ENCODE measurements at places on chromosomes 12 and 14.

DNA sequence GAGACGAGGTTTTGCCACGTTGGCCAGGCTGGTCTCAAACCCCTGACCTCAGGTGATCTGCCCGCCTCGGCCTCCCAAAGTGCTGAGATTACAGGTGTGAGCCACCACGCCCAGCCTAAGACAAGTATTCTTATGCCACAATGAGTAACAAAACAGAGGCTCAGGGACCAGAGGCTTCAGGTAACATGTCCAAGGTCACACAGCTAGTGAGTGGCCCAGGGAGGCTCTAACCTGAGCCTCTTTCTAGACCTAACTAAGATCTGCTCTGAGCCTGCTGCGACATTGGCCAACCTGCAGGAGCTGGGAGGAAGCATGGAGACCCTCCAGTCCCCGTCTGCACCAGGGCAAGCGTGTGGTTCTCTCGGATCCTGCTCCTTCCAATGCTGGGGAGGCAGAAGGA, 77.9 kb downstream of the FOXN3 start:
- DNase-seq = no peak

GRCh38 chr14:89503431-89503996, 86.5 kb upstream of the FOXN3 start:
- no peak for DNase-seq

GRCh38 chr12:120013659-120014380, 24.8 kb downstream of the BICDL1 start:
- DNase-seq = peak; percentile 54

DNA sequence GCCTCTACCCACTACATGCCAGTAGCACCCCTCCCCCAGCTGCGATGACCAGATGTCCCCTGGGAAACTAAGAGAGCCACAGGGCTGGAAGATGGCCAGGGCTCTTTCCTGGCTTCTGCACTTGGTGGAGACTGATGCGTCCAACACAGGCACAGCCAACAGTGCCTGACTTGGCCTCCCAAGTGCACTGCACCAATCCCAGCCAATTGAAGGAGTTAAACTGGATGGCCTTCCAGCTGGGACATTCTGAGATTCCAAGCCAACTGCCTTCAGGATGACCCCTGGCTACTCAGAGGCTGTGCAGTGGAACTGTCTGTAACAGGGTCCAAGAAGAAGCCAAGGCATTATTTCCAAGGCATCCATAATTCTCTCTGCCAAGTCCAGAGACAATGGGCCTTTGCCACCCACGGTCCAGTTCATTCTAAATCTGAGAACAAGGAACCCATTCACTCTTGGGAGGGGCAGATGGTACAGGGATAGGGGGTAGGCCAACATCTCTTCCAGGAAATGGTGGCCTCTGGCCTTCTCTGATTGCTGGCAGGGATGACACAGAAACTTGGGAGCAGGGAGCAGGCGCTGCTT, 35.2 kb downstream of the PRIMA1 start:
- no peak for DNase-seq

DNA sequence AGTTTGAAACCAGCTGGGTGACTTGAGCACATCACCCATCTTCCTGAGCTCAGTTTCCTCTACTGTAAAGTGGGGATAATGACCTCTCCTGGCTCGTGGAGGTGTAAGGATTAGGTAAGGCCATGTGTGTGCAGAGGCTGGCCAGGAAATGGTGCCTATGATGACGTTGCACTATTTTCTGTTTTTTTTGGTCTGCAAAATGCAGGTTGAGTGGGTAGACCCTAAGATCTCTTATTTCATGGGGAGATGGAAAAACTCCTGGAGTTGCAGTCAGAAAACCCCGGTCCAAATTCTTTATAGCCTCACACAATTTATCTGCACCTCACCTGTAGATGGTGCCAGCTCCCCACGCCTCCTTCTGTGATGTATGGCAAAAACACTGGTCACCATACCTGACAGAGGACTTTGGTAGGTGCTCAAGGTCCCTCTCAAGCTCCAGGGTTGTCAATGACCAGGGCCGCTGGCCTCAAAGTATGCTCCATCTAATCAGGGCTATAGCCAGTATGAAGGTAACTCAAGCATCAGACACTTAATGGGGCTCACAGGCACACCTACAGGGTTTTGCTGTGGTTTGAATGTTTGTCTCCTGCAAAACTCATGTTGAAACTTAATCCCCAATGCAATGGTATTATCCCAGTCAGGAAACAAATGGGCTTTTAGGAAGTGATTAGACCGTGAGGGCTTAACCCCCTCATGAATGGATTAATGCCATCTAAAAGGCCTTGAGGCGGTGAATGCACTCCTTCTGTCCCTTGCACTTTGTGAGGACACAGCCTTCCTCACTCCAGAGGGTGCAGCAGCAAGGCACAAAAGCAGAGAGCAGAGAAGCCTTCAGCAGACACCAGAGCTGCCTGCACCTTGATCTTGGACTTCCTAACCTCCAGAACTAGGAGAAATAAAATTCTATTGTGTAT, 17.6 kb downstream of the C14orf132 start:
- peak; percentile 46 for DNase-seq

- no peak for DNase-seq
Measured at GRCh38 chr14:88825503-88825902, 1.1 kb downstream of the TTC8 start.

DNA sequence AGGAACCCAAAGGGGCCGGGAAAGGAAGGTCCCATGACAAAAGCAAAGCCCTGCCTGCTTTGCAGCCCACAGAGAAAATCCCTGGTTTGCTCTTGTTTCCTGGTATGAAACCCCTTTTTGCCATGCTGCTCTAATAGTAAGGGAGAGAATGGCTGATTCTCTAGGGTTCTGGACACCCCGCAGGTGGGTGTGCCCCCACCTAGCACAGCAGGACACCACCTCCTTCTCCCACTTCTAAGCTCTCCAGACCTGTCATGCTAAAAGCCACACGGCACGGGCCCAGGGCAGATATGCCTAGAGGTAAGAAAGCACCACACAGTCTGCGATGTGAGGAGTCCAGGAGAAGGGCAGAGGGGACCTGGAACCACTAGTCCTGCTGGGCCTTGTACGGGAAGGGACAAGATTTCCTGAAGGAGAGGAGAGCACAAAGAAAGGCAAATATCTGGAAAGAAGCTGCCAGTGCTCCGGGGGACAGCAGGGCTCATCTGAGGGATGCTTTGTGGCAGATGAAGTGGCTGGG, 113.3 kb downstream of the BCL11B start:
- no peak for DNase-seq

GRCh38 chr12:52398176-52398575, 8.0 kb downstream of the KRT82 start:
- no peak for DNase-seq

DNA sequence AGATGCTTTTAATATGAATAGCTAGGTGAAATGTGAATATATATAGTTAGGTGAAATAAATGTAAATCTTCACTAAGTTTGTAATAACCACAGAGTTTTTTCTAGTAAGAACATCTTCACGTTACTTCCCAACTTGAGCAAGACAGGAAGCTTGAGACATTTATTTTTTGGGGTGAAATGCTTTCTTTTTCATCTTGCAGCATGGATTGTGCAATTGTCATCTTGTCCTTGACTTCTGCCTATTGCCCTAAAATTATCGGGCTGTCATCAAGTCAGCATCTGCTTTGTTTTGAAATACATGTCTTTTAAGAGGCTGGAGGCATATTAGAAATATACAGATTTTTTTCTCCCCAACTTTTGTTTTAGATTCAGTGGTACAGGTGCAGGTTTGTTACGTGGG, 433.9 kb downstream of the PCNX1 start:
- DNase-seq = no peak

DNA sequence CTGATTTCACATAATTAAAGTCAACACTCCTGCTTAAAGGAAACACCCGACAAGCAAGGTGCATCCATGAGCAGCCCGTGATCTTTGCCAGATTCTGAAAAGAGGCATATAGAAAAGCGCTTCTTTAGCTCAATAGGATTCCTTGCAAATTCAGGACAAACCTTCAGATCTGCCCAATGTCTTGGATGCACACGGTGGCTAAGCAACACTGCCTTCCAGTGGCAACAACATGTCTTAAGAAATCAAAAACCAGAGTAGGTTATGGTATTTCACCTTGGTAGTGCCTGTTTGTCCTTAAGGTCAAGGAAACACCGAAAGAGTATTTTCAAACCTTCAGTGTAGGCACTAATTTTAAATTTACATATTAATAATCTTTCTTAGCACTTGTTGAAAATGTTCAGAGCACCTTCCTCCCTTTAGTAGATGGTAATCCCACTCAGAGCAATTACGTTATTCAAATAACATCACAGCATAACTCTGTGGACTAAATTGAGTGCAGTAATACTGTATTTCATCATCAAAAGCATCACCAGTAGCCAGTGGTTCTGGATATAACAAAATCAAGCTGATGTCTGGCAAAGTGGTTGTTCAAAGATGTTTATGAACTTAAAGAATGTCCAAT, 58.0 kb upstream of the CDKN3 start:
- peak; percentile 34 for DNase-seq

DNA sequence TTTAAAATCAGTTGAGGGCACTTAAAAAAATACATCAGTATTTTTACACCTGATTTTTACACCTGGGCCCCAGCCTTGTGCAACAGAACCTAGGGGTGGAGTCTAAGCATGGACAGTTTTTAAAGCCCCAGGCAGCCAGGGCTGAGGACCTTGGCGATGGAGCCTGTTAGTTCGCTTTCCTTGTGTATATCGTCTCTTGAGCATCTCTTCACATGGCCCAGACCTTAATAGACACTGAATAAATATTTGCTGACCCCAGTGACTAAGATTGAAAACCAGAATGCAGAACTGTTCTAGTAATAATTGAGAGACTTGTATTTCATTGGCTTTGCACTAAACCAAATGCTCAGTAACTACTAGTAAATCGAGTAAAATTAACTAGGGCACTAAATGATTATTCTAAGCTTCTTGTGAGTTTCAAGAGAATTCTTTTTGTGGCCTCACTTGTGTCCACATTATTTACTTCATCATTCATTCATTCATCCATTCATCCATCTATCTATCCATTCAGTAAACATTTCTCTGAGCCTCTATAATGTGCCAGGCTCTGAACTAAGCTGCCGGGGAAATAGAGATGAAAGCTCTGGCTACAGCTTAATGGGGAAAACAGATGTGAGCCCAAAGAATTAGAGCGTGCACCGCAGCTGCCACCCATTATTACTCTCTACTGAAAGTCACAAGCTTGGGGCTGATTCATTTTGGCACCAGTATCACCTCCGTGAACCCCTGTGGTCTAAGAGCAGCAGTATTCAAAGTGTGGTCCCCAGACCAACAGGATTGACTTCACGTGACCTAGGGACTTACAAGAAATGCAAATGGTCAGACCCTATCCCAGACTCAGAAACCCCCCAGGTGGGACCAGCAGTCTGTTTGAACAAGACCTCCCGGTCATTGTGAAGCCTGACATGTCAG, 30.7 kb upstream of the BCL7A start:
- DNase-seq = no peak

GRCh38 chr14:46198676-46199075, 452.9 kb downstream of the RPL10L start:
- no peak for DNase-seq

- peak; percentile 68 for DNase-seq
Measured at GRCh38 chr12:6312529-6313325, 2.2 kb downstream of the PLEKHG6 start.

- DNase-seq = no peak
Measured at GRCh38 chr12:80325167-80325959, 118.7 kb upstream of the PTPRQ start.

DNA sequence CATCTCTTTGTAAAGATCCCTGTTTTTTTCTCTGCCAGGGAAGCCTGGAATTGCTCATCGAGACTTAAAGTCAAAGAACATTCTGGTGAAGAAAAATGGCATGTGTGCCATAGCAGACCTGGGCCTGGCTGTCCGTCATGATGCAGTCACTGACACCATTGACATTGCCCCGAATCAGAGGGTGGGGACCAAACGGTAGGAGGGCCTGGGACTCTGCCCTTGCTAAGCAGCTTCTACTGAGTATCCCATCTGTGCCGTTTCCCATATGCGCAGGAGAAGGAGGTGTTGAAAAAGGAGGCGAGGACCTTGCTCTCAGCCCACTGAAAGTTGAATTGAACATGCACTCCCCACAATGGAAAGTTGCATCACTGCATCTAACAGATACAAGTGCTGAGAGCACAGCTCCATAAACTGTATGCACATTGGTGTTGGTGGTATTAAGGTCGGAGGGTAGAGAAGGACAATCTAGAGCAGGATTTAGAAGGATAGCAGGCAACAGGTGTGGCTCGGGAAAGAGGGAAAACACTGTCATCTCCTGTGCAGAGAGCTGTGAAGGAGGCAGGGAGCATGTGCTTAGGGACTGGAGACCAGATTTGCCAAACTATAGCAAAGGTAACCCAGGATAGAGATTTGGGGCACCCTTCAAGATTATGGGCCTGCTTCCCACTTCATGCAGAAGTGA, 21.5 kb upstream of the TAMALIN start:
- DNase-seq = no peak

DNA sequence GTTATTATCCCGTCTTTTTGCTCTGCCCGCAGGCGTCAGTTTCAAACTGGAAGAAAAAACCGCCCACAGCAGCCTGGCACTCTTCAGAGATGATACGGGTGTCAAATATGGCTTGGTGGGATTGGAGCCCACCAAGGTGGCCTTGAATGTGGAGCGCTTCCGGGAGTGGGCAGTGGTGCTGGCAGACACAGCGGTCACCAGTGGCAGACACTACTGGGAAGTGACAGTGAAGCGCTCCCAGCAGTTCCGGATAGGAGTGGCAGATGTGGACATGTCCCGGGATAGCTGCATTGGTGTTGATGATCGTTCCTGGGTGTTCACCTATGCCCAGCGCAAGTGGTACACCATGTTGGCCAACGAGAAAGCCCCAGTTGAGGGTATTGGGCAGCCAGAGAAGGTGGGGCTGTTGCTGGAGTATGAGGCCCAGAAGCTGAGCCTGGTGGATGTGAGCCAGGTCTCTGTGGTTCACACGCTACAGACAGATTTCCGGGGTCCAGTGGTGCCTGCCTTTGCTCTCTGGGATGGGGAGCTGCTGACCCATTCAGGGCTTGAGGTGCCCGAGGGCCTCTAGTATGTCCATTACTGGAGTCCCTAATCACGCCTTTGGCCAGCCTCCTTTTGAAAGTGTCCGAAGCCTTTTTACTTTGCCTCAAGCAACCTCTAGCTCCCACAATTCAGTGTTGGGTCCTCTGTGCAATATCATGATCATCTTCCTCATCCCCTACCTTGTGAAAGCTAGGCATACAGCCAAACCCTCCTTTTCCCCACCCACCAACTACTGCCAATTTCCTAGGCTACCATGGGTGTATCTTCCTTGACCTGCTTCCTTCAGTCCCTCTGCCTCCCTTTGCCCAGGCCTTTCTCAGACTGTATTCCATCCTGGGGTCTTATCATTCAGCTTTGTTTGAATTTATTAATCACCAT, 891 bp downstream of the SPRYD4 start:
- DNase-seq = no peak

- no peak for DNase-seq
Measured at GRCh38 chr12:117005417-117006046, 93.7 kb downstream of the TESC start.

DNA sequence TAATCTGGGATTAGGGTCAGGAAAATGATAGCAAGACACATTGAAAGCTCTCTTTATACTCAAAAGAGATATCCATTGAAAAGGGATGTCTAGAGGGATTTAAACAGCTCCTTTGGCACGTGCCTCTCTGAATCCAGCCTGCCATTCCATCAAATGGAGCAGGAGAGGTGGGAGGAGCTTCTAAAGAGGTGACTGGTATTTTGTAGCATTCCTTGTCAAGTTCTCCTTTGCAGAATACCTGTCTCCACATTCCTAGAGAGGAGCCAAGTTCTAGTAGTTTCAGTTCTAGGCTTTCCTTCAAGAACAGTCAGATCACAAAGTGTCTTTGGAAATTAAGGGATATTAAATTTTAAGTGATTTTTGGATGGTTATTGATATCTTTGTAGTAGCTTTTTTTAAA, 25.4 kb upstream of the PLEKHD1 start:
- no peak for DNase-seq

GRCh38 chr14:60815371-60815770, 80.8 kb downstream of the MNAT1 start:
- DNase-seq = no peak

GRCh38 chr14:66242001-66242400, 244.2 kb upstream of the CCDC196 start:
- no peak for DNase-seq
